Activated naive CD8-positive, alpha-beta T cell treated with anti-CD3 and anti-CD28 coated beads for 36 hours (primary cell): ENCODE measurements at places on chromosomes 5 and 9.

DNA sequence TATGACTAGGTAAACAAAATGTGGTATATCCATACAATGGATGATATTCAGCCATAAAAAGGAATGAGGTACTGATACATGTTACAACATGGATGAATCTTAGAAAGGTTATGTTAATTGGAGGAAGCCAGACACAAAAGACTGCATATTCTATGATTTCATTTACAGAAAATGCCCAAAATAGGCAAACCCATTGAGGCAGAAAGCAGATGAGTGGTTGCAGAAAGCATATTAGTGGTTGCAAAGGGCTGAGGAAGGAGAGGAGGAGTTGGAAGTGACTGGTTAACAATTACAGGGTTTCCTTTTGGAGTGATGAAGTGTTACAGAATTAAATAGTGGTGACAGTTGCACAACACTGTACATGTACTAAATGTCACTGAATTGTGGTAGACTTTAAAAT lies 17.7 kb downstream of the PLGRKT start:
- no peak for DNase-seq

DNA sequence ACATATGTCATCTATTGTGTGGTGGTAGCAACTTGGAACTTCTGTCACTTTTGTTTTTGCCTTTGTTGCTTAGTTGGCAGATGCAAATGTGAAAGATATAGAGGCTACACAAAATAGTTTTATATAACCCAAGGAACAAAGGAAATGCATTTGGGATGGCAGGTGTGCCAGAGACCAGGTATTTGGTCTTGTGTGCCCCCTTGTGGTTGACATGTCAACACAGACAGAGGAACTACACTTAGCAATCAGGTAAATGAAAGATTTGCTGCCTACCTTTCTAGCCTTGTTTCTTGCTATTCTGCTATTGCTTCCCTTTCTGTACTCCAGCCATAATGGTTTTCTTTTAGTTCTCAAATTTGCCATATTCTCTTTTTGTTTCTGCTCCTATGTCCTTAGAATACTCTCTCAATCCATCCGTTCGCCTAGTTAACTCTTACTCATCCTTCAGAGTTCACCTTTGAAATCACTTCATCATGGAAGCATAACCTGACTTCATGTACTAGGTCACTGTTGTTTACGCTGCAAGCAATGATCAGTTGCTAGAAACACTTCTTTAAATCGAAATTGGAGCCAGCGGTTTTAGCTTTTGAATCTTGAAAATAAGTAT lies 119.5 kb downstream of the TRPM3 start:
- no peak for DNase-seq

- DNase-seq, result no peak
These were observed 20.3 kb downstream of the DCP2 start for GRCh38 chr5:112996830-112997374.

GRCh38 chr5:74613283-74613682 lies 27.2 kb downstream of the ENC1 start:
- DNase-seq, result no peak

GRCh38 chr5:125890511-125890931 lies 532.7 kb upstream of the GRAMD2B start:
- no peak for DNase-seq

DNA sequence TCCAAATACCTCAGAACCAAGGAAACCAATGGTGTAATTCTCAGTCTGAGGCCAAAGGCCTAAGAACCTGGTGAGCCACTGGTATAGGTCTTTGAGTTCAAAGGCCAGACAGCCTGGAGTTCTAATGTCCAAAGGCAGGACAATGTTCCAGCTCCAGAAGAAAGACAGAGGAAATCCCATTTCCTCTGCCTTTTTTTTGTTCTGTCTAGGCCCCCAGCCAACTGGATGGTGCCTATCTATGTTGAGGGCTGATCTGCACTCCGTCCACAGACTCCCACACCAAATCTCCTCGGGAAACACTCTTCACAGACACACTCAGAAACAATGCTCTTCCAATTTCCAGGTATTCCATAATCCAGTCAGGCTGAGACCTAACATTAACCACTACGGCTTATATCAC lies 30.1 kb downstream of the FNIP1 start:
- DNase-seq, result no peak

- no peak for DNase-seq
These were observed 192.7 kb downstream of the SMC2 start for GRCh38 chr9:104286799-104287198.

DNA sequence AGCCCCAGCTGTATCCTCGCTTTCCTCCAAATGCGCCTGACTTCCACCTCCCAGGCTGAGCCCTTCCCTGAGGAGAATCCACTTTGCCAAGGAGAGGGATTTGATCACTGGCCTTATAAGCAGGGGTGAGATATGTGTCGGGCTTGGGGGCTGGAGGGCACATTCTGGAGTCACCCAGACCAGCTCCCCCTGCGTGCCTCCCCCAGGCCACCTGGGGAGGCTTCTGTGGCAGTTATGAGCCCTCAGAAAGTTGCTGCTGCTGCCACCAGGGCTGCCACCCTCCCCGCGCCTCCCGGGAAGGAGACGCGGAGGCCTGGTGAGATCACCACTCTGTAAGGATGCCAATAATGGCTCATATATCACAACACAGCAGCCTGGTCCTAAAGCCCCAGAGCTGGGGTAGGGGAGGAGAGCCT lies 211.5 kb downstream of the PAPPA start:
- DNase-seq, result no peak

- no peak for DNase-seq
These were observed 4.1 kb upstream of the APC start for GRCh38 chr5:112733586-112733985.

DNA sequence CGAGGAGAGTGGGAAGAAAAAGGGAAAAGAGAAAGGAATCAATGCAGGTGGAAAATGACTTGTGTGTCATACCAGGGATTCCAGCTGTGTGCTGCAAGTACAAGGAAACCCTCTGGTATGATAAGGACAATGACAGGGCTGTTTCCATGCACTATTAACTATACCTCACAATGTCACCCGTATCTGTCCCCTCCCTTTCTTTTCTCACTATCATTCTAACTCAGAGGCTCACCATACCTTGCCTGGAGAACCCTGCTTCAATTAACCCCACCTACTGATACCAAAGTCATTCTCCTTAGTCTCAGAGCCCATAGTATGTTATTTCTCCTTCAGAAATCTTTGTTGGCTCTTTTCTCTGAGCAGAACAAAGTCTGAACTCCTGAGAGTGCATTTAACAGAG lies 236.2 kb upstream of the NREP start:
- DNase-seq, result no peak

DNA sequence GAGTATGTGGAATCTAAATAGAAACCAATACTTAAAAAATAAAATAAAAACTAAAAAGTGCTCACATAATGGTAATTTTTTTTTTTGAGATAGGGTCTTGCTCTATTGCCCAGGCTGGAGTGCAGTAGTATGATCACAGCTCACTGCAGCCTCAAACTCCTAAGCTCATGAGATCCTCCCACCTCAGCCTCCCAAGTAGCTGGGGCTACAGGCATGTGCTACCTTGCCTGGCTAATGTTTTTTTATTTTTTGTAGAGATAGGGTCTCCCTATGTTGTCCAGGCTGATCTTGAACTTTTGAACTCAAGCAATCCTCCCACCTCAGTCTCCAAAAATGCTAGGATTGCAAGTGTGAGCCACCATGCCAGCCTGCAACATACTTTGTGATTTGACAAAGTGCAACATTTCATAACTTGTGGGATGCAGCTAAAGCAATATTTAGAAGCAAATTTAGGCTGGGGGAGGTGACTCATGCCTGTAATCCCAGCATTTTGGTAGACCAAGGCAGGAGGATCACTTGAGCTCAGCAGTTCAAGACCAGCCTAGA lies 18.4 kb downstream of the AP3B1 start:
- no peak for DNase-seq

- no peak for DNase-seq
These were observed 20.4 kb downstream of the PDE4D start for GRCh38 chr5:59873113-59873512.

GRCh38 chr9:129549684-129550083 lies 71.2 kb downstream of the C9orf50 start:
- DNase-seq, result no peak

DNA sequence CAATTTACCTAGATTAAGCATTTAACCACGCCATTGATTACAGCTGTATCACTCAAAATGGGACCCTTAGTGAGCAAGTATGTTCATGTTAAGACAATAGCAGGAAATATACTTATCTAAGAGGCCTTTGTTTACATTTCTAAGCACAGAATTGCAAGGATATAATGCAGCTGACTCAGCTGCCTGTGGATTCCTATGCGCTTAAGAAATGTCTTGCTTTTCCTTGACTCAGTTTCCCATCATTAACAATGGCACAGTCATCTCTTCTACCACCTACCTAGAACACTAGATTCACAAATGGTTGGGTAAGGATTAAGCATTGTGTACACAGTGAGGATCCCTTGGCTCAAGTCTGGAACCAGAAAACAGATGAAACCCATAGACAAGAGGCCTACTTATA lies 163.8 kb downstream of the TSSK1B start:
- no peak for DNase-seq

GRCh38 chr9:4829969-4830368 lies 37.2 kb downstream of the RCL1 start:
- DNase-seq, result no peak

DNA sequence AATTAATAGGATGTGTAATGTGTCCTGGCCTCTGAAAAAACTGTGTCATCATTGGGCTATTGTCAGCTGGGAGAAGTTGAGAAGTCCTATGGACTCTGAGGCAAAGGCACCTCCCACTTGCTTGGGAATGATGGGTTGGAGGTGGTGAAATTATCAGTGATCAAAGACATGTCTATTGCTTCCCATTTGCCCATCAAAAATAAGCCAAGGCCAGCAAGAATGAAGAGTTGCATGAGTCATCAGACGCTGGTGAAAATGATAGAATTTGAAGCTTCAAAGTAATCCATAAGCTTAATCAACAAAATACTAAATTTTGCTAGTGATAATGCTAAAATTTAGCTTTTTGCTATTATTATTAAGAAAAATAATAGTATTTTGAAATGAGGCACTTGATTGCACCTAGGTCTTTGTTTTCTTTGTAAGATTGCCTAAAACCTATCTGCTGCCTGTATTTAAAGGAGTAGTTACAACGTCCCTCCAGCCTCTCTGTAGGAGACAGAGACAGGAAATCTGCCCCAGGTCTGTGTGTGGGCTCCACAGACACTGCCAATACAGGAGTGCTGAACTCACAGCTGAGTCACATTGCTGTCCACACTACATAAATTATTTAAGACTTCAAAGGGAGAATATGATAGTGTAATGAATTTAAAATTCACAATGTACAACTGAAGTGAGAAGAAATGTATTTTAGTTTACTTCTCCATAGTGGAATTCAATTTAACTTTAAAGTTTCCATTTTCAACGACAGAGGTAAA lies 48.4 kb upstream of the APC start:
- DNase-seq, result no peak

DNA sequence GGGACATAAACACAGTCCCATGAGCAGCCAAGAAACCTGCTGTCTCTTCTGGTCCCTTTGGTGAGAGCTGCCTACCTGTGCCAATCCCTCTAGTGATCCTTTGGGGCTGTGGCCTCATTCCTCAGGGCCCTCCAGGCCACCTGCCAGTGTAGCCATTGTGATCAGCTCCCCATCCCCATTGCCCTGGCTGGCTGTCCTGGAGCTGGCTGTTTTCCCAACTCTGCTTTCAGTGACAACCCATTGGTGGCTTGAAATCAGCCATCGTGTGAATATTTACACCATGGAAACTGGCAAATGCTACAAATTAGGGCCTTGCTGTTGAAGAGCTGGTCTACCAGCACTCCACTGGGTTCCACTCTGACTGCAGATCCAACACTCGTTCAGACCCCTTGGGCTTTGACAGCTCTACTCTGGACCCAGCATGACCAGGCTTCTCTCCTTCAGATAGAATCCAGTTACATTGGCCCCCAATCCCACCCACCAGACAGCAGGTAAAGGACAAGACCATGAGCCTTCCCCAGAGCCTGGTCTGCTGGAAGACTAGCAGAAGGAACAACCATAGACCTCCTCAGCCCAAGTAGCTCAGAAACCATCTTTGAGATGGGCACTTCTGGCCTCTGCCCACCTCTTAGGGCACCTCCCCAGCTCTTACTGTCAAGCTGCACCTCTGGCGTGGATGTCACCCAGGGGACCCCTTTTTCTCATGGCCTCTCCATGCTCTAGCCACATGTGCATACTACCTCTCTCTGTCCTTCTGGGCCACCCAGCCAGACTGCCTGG lies 69.2 kb upstream of the NEK6 start:
- DNase-seq, result no peak

- no peak for DNase-seq
These were observed 170.9 kb downstream of the CTNND2 start for GRCh38 chr5:11733185-11733839.

DNA sequence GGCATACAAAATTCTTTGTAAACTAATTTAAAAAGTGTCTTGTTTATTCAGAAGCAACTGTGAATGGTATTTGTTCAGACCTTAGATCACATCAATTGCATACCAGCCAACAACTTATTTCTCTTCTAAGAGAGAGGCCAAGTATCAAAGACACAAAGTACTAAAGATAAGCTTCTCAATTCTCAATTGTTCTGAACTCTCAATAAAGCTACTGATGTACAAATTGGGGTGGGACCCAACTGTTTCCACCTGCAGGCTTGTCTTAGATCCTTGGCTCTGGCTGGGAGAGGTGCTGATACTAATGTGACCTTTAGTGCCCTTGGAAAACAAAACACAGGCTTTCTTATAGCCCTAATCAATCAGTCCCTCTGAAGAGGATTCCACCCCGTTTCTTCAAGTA lies 22.1 kb downstream of the XRCC4 start:
- no peak for DNase-seq

- no peak for DNase-seq
These were observed 724 bp downstream of the NDUFS6 start for GRCh38 chr5:1801967-1802295.

GRCh38 chr9:129523943-129524581 lies 96.8 kb downstream of the C9orf50 start:
- no peak for DNase-seq

DNA sequence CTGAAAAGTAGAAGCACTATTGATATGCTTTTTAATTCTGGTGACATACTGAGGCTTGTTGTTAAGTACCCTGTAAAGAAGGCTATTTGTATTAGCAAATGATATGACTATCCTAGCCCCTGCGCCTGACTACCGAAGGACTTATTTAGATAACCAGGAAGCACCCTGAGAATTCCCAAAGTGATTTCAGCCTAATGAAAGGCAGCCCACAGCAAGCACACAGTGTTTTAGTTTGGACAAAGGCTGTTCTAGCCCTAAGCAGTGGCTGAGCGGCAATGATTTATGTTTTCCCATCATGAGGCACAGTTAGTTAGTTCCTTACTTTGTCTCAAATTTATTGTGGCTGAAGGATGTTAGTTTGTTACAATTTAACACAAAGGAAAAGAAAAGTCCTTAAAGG lies 235.3 kb downstream of the KCTD16 start:
- no peak for DNase-seq

- DNase-seq, result no peak
These were observed 58.7 kb upstream of the ZFR start for GRCh38 chr5:32503261-32503660.

- no peak for DNase-seq
These were observed 520.4 kb downstream of the RAB3C start for GRCh38 chr5:59103303-59103702.
